ENCODE measurements at places on chromosomes 3 and 15. TPM values are rescaled to one million over a fixed set of nuclear protein-coding genes. Genes with fewer than 3 reads are reported as not detected.

Gene GPR176
- not detected for total RNA-seq

Gene SPATA12
- not detected for total RNA-seq

Gene PLSCR2
- total RNA-seq = not detected

Gene PDE8A
- total RNA-seq = 14.3 TPM

Gene LRRC15
- total RNA-seq = not detected

GRCh38 chr3:58994746-58995330 is 55.0 kb downstream of the CFAP20DC start:
- H3K4me3 ChIP-seq = no peak overlapping the region
- no peak overlapping the region for H3K27ac ChIP-seq
- no peaks in the 10 kb centered on the region for H3K27me3 ChIP-seq
- H3K36me3 ChIP-seq = no peaks in the 10 kb centered on the region
- DNase-seq = no peak
- H3K4me1 ChIP-seq = no peaks in the 10 kb centered on the region

- H3K4me1 ChIP-seq = peaks cover 10% of the 10 kb centered on the region
- H3K27me3 ChIP-seq = no peaks in the 10 kb centered on the region
- DNase-seq = no peak
- no peak overlapping the region for H3K4me3 ChIP-seq
Measured at GRCh38 chr3:194195611-194196010, 59.7 kb downstream of the HES1 start.

DNA sequence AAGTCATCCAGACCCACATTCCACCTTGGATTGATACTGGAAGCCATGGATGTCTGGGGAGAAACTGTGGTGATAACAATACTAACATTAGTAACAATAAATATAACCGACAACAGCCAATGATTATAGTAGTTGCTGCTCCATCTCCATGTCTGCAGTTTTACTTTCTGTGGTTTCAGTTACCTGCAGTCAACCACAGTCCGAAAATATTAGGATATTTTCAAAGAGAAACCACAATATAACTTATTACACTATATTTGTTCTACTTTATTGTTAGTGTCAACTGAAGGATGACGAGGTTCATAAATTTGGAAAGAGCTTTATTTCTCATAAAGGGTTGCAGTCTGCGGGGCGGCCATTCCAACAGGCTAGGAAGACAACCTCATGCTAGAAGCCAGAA is 2.6 kb upstream of the NSMCE3 start:
- H3K27ac ChIP-seq = no peak overlapping the region
- H3K27me3 ChIP-seq = no peaks in the 10 kb centered on the region
- peaks cover 25% of the 10 kb centered on the region for H3K4me1 ChIP-seq
- H3K36me3 ChIP-seq = no peaks in the 10 kb centered on the region
- H3K4me3 ChIP-seq = no peak overlapping the region
- DNase-seq = no peak

DNA sequence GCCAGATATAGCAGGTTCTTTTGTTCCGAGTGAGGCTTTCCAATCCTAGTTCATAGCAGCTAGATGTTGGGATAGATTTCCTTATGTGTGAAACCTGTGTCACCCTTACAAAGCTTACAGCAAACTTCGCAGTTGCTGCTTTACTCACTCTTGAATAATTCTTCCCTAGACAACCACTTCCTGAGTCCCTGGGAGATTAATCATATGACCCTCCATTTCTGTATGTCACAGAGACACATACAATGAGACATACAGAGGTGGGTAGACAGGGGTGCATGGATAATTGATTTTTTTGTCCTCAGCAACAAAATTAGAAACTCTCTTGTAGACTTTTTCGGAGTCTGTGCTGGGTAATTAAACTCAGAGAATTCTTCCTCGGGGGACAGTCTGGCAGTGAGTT is 163.2 kb downstream of the NSUN3 start:
- no peak overlapping the region for H3K4me3 ChIP-seq
- DNase-seq = no peak
- no peaks in the 10 kb centered on the region for H3K4me1 ChIP-seq
- H3K27ac ChIP-seq = no peak overlapping the region
- H3K27me3 ChIP-seq = no peaks in the 10 kb centered on the region
- no peaks in the 10 kb centered on the region for H3K36me3 ChIP-seq

DNA sequence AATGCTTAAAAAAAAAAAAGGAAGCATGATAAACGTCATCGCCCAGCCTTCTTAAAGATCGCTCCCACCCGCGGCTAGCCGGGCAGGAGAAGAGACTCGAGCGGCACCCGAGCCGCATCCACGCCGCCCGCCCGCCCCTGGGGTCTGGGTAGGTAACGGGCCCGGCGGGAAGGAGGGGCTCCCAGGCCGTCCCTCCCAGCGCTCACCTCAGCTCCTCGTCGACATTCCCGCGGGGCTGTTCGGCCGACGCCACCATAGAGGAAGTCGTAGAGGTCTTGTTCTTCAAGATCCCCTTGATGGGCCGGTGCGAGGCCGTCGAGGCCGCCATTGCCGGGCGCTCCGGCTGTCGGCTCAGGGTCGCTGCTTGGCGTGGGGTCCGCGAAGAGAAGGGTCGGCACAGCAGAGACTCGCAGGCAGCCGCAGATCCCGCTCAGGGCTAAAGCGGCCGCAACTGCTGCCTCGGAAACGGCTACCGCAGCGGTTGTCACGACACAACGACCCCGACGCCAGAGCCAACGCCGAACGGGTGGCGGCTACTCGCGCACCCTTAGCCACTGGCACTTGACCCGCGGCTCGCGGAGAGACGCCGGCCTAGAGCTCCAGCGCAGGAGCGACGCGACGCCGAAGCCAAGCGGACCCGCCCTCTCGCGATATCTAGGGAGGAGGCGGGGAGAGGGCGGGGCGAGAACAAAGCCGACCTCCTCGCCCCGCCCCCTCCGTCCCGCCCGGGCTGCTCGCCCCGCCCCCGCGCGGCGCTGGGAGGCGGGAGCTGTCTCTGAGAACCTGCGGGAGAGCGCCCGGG is at the start of gene PPP1R2:
TSS of gene PPP1R2 (minus strand) at position 628 of the 802 bp plus-strand sequence. CDS start at position 328, 300 bp downstream.
- peak; percentile 89 for DNase-seq
- no peaks in the 10 kb centered on the region for H3K36me3 ChIP-seq
- no peaks in the 10 kb centered on the region for H3K27me3 ChIP-seq
- peak within 1 kb of the TSS; percentile 88 for H3K27ac ChIP-seq
- peak within 1 kb of the TSS; percentile 85 for H3K4me3 ChIP-seq

- H3K36me3 ChIP-seq = no peaks in the 10 kb centered on the region
- no peak overlapping the region for H3K4me3 ChIP-seq
- H3K27me3 ChIP-seq = no peaks in the 10 kb centered on the region
- DNase-seq = no peak
- no peak overlapping the region for H3K27ac ChIP-seq
Measured at GRCh38 chr3:178623666-178624255, 87.5 kb downstream of the KCNMB2 start.

DNA sequence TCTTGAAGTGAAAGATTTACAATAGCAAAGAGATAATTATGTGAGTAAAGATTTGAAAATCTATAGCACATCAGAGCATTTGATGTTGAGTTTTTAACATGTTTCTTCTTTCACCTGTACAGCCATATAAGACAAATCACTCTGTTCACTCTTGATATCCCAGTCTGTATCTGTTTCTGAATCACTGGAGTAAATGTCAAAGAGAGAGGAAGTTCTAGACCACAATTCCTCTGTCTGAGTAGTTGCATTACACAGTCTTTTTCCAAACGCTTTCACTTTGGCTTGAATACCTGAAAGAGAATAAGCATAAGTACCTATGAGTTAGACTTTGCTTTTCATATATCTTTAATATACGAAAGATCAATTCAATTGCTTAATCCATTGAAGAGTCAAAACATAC is 9.9 kb downstream of the THAP10 start:
- no peak overlapping the region for H3K4me3 ChIP-seq
- no peak overlapping the region for H3K27ac ChIP-seq
- no peak for DNase-seq
- no peaks in the 10 kb centered on the region for H3K4me1 ChIP-seq

DNA sequence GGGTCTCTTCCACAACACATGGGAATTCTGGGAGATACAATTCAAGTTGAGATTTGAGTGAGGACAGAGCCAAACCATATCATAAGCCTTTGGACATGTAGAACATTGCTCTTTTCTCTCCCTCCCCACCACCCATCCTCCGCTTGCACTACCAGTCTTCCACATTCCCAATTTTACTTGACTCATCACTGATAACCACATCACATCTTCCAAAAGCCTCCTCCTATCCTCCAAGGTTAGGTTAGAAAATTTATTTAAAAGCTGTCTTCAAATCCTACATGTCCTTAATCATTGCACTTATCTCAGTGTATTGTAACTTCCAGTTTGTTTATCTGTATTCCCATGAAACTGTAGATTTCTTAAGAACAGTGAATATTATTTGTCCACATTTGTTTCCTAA is 10.4 kb downstream of the ZBED2 start:
- no peak for DNase-seq
- H3K4me1 ChIP-seq = no peaks in the 10 kb centered on the region
- H3K36me3 ChIP-seq = peaks cover 47% of the 10 kb centered on the region
- no peak overlapping the region for H3K27ac ChIP-seq

DNA sequence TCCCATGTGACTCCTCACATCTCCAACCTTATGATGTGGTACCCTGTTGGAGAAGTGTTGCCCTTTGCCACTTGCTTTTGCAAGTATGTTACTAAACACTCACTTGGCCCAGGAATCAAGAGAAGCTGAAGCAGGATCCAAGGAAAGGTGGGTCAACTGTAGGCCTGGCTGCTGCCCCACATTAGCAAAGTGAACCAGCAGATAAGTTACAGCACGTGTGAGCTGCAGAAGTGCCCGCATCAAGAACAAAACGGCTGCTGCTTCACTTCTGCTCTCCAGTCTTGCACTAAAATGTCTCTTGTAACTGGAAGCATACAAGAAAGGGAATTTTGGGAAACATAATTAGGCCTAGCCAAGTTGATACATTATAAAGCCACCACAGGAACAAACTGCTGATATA is 79.6 kb downstream of the PCOLCE2 start:
- no peaks in the 10 kb centered on the region for H3K4me1 ChIP-seq
- H3K27ac ChIP-seq = no peak overlapping the region
- H3K27me3 ChIP-seq = no peaks in the 10 kb centered on the region

DNA sequence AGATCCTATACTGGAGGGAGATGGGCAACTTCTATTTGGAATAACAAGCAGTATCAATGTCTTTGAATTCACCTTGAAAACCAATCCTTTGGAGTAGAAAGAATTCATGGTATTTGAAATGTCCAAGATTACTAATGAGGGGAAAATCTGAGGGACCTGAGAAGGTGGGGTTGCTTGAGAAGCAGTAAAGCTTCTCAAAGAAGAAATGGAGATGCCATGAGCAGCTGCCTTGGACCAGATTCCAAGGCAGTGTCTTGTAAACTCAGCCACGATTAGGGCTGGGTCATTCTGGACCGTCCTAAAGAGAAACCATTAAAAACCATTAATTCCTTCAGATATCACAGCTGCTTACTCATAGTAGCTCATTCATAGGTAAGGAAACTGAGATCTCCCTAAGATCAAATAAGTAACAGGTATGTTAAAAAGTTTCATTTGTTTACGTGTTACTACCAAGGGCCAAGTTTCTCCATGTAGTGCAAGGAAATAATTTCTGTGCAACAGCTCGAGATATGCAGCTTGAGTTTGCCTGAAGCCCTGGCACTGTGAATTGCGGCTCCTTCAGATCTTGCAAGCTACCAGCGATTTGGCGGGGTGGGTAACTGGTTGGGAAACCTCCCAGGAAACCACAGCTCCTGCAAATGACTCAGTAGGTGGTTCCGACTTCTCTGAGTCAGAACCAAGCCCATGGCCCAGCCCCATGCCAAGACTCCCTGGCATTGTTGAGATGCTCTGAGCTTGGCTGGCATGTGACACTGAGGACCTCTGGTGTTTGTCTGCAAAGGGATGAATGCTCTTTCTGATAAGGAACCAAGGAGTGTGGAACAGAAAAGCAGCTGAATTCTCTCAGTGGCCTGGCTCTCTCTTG is 296.8 kb downstream of the RORA start:
- H3K36me3 ChIP-seq = no peaks in the 10 kb centered on the region
- no peaks in the 10 kb centered on the region for H3K4me1 ChIP-seq
- peak; percentile 34 for DNase-seq
- no peak overlapping the region for H3K27ac ChIP-seq

DNA sequence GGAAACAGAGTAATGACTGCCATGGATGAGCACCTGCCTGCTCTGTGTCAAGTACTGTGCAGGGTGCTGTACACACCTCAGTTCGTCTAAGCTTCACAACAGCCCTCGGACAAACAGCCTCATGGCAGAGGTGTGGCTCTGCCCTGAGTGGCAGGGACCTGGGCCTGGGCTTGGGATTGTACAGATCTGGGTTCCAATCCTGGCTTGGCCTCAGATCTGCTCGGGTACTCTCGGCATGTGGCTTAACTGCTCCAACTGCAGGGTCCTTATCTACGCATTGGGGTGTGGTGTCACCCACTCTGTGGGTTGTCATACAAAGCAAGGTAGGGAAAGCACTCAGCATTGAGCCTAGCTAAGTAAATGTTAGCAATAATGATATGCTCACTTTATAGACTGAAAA is 46.6 kb upstream of the SEC13 start:
- H3K4me1 ChIP-seq = no peaks in the 10 kb centered on the region
- H3K27ac ChIP-seq = no peak overlapping the region
- DNase-seq = peak; percentile 27
- H3K27me3 ChIP-seq = no peaks in the 10 kb centered on the region
